ENCODE measurements at places on chromosomes 1 and 21. TPM values are rescaled to one million over a fixed set of nuclear protein-coding genes. Genes with fewer than 3 reads are reported as not detected.

The KCNJ9 gene
- total RNA-seq = 0.13 TPM

DNA sequence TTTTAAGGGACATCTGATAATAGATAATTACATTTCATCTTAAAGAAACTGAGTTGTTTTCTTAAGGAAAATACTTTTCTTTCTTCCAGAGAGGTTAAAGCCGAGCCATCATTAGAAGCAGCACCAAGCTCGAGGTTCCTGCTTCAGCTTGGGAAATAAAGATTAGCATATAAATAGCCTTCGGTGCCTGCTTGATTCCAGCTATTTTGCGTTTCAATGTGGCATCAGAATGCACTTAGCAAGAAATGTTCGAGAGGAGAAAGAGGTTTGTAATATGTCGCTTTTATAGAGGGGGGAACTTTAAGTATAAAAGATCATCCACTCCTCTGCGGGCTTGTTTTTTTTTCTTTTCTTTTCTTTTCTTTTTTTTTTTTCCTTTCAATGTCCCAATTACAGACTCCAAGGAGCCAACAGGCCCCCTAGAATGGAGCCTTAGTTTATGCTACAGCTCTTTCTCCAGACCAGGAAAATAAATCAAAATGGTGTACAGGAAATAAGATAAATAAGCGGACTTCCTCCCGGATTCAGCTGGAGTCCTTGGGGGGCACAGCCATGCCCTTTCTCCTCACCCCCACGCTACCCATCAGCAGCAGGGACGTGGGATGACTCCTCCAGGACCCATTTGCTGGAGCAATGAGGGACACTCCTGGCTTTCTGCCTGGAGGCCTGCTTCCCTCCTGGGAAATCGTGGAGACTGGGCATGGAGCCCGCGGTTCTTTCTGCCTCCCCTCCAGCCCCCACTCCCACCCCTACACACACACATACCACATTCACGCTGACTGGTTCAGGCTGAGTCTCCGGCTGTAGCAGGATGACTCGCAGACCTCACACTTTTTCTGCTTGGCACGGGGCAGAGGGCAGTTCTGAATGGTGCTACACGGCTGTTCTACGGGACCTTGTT, 131.6 kb downstream of the RRAGC start:
- peak; percentile 60 for DNase-seq

DNA sequence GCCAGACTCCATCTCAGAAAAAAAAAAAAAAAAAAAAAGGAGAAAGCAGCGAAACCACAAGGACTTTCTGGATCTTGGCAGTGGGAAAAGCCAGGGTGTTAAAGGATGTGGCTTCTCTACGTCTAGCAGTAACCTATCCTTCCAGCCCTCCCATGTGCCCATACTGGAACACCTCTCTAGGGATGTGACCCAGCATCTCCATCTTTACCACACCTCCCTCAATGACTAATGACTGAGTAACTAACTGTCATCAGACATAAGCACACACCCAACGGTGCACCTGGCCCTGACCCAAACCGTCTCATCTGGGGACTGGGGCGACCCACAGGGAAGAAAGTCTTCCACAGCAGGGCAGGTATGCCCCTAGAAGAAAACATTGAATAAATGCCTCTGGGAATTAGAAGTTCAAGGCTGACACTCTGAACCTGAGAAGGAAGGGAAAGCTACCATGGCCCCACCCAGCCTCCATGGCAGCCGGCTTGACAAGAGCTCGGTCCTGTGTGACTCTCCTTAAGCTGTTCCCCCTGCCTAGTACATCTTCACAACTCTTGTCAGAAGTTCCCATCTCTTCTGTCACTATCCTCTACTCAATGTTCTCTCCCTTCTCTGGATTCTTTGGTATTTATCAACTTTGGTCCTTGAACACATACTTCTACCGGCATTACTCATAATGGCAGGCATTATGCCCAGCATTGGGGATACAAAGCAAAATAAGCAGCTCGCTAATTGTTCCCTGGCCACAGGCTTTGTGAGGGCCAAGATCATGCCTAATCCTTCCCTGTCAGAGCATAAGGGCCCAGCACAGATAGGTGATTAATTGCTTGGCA, 14.8 kb upstream of the PAQR6 start:
- peak; percentile 93 for DNase-seq

GRCh38 chr1:20442920-20443625, 42.9 kb downstream of the CAMK2N1 start:
- peak; percentile 62 for DNase-seq

- peak; percentile 98 for DNase-seq
Measured at GRCh38 chr1:223504741-223505140, 111.5 kb downstream of the CCDC185 start.

DNA sequence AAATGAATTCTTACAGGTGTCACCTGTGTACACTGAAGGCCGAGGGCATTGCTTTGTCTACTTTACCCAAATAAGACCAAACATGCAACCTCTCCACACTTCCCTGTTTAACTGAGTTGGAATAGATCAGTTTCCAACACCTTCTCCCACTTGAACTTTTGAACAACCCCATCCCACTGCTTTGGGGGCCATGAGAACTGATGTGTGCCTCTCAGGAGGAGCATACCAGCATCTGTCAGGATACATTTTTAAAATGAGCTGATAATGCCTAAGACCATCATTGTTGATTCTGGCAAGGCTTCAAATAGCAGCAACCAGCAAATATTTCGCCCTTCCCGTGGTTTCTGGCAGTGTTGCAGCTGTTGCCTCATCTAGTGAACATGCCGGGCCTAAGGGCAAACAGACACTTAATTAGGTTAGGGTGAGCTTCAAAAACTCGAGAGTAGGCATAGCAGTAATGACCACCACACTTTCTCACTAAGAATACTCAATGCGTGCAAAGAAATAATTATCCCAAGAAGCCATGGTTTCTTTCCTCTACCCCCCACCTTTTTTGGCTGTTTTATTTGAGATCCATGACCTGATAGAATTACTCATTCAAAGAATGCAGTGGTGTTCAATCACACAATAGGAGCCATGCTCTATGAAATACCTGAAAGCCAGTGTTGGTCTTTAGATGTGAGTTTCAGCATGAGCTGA, 63.7 kb downstream of the MAP10 start:
- DNase-seq = peak; percentile 93

DNA sequence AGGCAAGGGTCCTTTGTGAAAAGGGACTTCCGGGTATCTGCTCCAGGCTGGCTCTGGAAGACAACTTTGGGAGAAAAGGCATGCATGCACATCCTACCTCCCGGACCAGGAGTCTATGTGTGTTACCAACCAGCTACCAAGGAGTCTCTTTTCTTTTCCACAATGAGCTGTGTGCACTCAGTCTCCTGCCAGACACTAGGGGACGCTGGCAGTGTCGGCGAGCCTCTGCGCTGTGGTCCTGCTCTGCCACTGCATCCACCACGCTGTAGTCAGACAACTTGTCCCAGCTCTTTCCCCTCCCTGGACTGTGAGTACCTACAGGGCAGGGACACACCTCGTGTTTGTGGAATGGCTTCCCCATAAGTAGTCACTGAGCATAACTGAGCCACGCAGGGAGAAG, 5.1 kb upstream of the SSR2 start:
- DNase-seq = peak; percentile 32

DNA sequence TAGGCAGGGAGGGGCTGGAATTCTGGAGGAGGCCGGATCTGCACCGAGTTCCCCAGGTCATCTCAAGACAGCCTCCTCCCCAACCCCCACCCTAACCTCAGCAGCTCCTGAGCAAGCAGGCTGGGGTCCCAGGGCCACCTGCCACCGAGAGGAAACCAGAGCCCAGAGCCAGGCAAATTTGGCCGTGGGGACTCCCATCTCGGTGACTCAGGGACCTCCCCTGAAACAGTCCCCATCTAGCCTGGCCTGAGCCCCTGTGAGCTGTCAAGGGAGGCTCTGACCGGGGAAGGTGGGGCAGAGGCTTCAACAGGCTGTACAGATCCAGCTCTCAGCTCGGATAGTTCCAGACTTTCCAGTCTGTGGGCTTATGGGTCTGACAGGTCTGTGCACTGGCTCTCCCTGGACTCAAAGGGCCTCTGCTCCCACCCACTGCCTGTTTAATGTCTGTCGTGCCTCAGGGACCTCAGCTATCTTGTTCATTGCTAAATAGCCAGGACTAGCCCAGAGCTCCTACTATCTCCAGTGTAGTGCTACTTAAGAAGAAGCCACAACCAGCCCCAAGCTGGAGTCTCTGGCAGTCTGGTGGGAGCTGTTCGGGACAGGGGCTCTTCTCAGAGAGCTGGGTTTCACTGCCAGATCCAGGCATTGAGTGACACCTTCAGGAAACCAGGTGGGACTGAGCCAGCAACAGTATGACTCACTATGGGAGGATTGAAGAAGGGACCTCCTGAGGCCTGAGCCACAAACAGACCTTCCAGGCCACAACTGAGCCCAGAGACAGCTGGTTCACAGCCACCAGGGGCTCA, 25.6 kb downstream of the MATN1 start:
- DNase-seq = peak; percentile 63

GRCh38 chr1:201539561-201540431, 869 bp downstream of the NAV1 start:
- DNase-seq = peak; percentile 88

DNA sequence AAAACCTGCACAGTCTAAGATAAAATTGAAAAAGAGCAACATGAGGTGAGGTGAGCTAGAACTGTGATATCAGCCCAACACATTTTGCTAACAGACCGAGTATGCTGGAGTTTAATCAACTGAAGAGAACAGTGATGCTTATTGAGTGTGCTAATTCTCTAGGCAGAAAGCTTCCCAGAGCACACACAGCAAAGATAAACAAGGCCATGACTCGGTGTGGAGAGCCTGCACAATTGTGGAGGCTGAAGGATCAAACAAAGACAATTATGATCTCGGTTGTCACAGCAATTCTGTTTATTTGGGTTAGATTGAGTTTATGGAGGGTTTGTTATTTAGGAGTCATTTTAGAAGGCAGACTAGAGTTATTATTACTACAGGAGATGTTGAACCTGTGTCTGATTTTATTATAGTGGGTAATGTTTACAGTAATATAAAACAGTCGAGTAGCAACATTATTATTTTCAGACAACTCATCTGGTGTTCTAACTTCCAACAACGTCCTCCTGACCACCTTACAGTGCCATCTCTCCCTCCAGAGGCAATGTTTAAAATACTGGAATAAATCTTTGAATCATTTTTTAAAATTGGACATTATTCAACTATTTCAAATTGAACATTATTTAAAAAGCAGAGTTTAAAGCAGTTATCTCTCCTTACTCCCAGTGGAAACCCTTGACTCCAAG, 40.2 kb downstream of the DPT start:
- DNase-seq = no peak

DNA sequence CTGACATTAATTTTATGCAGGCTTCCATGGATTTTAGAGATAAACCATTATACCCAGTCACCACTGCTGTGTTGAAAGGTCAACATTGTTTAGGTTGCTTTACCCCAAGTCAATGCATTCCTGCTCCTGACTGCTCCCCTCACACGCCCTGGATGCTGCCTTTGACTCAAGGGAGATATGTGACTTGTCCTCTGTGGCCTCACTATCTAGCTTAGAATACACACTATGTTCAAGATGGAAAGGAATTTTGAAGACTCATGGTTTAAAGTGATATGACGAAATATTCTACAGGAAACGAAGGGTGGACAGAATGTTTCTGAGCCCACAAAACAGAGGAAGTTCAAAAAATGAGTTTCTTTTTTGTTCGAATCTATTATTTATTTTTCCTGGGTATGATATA, 170.4 kb upstream of the NR5A2 start:
- DNase-seq = peak; percentile 56

The SYNC gene
- total RNA-seq = 112 TPM

DNA sequence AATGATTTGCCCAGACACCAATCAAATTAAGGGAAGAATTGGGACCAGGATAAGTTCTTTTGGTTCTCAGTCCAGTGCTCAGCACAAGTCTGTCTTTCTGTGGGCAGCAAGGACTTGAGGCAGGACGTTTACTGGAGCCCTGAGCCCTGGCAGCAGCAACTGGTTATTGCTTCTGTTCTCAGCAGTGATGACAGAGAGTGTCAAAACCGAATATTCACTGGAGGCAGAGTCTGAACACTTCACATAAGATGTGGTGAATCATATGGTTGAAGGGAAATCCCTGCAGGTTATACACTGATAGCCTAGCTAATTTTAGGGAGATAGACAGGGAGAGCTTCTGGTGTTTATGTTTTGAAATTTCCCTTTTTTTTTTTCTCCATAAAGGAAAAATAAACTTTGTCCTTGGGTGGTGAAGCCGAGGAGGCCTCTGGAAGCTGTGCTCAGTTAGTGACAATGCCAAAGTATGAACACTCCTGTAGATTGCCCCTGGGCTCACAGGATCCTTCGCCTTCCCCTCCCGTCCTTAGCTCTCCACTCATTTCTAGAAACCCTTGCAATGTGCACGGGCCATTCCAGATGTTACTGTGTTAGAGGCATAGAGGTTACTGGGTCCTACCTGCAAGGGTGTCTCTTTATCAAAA, 26.3 kb upstream of the TSPAN2 start:
- DNase-seq = peak; percentile 60
